ENCODE measurements at places on chromosomes 2 and 18. TPM values are rescaled to one million over a fixed set of nuclear protein-coding genes. Genes with fewer than 3 reads are reported as not detected.
A peak's percentile ranks its signal among the peaks of the same experiment; 100 is the strongest.

GRCh38 chr18:12990641-12990966, 558 bp upstream of the CEP192 start:
- peaks cover 22% of the 10 kb centered on the region for H3K4me1 ChIP-seq
- peak overlapping the region; percentile 61 for H3K27ac ChIP-seq
- no peaks in the 10 kb centered on the region for H3K27me3 ChIP-seq
- H3K36me3 ChIP-seq: peaks cover 10% of the 10 kb centered on the region

GRCh38 chr2:44549856-44550255, 188.1 kb downstream of the CAMKMT start:
- peak overlapping the region; percentile 89 for H3K27ac ChIP-seq
- DNase-seq: peak; percentile 82
- H3K4me1 ChIP-seq: peaks cover 52% of the 10 kb centered on the region
- peak overlapping the region; percentile 26 for H3K4me3 ChIP-seq

DNA sequence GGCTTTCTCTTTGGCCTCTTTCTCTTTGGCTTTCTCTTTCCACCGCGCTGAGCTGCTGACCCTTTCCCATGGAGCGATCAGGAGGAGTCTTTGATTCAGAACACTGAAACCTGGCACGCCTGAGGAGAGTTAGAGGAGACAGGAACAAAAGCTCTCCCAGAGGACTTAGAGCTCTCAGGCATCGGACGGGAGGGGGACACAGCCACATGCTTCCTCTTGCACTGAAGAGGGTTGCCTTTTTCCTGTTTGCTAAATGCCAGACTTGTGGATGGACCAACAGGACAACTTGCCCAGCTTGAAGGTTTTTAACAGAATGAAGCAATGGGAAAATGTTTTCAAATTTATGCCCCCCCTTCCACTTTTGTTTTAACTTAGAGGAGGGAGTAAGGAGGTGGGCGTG, 3.6 kb upstream of the PTPN18 start:
- no peak overlapping the region for H3K4me3 ChIP-seq
- peaks cover 13% of the 10 kb centered on the region for H3K36me3 ChIP-seq
- H3K27ac ChIP-seq: no peak overlapping the region

GRCh38 chr2:149458502-149458901, 128.1 kb downstream of the LYPD6 start:
- no peak overlapping the region for H3K27ac ChIP-seq
- H3K4me3 ChIP-seq: no peak overlapping the region
- no peaks in the 10 kb centered on the region for H3K36me3 ChIP-seq
- no peaks in the 10 kb centered on the region for H3K27me3 ChIP-seq
- H3K4me1 ChIP-seq: no peaks in the 10 kb centered on the region
- no peak for DNase-seq

GRCh38 chr2:17162713-17163112, 355.5 kb downstream of the RAD51AP2 start:
- no peaks in the 10 kb centered on the region for H3K27me3 ChIP-seq
- no peak overlapping the region for H3K27ac ChIP-seq
- no peaks in the 10 kb centered on the region for H3K36me3 ChIP-seq
- no peak overlapping the region for H3K4me3 ChIP-seq
- H3K4me1 ChIP-seq: no peaks in the 10 kb centered on the region
- DNase-seq: no peak

The DSC1 gene
- total RNA-seq: not detected

Data from PC-3 (cell line).